ENCODE measurements at places on chromosomes 12 and 14.

GRCh38 chr12:132389526-132390286 is 60.3 kb upstream of the GALNT9 start:
- DNase-seq = no peak

DNA sequence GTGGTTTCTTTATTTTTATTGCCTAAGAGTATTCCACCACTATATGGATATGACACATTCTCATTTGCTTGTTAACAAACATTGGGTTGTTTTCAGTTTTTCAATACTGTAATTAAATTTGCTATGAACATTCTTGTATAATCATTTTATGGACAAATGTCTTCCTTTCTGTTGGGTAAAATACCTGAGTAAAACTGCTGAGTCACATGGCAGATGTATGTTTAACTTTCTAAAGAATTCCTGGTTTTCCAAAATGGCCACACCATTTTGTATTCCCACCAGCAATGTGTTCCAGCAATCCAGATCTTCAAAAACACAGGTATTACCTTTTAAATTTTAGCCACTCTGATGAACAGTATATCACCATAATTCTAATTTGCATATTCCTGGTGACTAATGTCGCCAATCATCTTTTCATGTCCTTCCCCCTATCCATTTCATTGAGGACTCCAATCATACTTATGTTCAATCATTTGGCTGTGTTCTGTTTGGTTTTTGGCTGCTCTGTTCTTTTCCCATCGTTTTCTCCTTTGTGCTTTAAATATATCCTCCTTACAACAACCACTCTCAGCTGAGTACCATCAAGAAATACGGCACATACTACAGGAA is 36.0 kb downstream of the CDK17 start:
- DNase-seq = no peak

GRCh38 chr14:93044121-93044520 is 71.6 kb downstream of the ITPK1 start:
- no peak for DNase-seq

DNA sequence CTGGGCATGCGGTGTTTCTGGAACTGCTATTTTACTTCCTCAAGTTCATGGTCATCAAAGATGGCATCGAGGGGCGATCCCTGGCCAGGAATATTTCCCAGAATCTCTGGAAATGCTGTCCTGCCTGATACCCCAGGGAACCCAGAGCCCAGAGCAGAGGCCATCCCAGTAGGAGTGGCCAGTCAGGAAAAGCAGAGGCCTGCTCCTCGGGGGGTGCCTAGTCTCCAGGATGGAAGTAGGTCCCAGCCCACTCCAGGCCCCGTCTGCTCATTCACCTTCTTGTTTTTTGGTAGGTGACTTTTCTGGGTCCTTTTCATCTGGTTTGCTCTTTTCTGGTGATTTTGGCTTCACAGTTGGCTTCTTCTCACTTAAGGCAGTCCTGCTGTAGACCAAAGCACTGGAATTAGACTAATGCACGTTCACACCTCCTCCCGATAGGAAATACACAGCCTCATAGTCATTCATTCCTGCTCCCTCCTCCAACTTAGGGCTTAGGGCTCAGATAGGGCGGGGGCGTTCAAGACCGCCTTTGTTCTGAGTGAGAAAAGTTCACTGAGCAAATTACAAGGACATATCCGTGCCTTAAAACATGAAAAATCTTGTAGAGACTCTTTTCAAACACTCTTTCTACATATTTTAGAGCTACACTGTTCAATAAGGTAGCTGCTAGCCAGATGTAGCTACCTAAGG is 51.1 kb downstream of the TRAFD1 start:
- DNase-seq = no peak

GRCh38 chr14:99718031-99718810 is 34.1 kb downstream of the CYP46A1 start:
- DNase-seq = no peak

GRCh38 chr14:90373887-90374286 is 22.9 kb upstream of the CALM1 start:
- no peak for DNase-seq

DNA sequence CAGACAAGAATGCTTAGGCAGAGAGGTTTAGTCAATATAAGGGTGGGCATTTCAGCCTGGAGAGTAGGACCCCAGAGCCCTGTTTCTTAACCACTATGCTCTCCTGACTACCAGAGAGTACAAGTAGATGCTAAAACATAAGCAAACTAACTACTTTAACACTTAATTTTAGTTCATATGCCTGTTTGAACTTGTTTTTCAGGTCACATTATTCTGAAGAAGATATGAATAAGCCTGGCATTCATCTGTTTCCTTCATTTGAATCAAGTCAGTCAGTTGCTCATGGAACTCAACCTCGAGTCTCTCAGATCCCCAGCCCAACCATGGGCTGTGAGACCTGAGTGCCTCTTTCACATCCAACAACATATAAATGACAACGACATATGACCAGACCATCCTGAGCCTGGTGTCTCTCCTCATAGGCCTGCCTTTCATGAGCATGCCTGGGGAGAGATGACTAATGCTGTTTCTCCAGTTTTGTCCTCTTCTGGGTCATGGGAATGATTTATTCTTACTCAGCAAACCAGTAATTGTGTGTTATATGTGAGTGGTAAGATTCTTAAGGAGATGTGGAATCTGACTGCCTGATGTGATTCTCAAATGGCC is 251.1 kb upstream of the BTG1 start:
- no peak for DNase-seq

DNA sequence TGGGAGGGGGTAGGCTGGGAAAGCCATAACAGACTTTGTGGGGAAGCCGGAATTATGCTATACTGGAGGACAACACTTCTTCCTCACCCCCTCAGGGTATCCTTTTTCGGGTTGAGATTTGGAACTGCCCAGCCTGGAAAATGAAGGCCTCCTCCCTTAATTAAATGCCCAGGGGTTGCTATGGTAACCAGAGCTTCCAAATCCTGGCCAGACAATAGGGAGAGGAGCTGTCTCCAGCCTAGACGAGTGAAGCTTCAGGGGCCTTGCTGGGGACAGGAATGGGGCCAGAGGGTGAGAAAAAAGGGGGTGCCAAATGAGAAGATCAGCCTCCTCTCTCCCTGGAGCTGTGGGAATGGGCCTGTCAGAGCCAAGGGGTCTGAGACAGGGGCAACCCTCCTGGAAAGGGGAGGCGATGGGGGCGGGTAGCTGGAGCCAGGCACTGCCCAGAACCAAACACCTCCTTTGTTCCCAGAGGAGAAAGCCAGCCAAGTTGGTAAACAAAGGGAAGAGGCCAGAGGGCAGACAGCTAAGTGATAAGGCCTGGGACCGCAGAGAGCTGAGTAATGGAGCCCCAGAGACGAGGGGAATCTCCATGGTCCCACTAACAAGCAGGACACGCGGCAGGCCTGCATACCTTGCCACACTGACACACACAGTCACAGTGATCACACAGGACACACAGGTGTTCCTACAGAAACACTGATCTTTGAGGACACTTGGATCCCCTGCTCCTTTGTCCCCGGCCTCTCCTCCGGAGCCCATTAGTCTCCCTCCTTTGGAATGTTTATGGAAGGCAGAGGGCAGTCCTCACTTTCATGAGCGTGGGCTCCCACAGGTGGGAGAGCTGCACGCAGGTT is 17.9 kb upstream of the RND1 start:
- DNase-seq = no peak

DNA sequence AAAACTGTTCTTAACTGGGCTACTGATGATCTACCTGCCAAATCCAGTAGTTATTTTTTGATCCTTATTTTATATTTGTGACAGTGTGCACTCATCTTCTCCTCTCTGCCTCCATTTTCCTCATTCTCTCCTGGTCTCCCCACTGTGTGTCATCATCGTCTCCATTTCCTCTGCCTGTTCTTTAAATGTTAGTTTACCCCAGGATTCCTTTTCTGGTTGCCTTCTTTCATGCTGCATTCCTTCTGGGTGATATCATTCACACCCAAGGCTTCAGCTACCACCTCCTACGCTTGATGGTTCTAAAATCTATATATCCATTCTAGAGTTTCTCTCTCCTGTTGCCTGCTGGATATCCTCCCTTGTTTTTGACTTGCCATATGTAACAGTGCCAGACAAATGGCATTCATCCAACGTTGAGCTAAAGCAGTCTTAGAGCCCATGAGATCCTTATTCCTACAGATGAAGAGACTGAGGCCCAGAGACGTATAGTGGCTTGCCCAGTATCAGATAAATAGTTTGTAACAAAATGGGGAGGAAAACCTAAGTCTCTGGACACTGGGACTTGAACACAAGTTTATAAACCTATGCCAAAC is 109.5 kb downstream of the DIP2B start:
- DNase-seq = no peak

- DNase-seq = no peak
Measured at GRCh38 chr12:13371797-13372196, 175.3 kb downstream of the EMP1 start.

DNA sequence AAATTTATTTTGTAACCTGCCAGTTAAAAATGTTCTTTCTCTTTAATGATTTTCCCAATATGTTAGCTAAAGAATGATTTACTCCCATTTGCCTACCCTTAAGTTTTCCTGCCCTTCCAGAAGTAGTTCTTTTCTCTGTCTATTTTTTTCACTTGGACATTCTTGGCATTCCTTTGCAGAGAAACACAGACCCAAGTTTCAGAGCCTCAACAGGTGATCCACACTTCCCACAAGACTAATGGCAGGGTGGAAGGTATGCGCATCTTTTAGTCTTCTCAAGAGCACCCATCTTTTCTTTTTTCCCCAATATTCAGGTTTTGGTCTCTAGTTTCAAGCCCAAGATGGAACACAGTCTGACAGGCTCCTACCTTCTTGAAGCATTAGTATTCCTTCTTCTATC is 420.7 kb downstream of the ADAMTS20 start:
- no peak for DNase-seq

GRCh38 chr12:57521525-57522010 is 1.1 kb upstream of the MBD6 start:
- peak; percentile 33 for DNase-seq

DNA sequence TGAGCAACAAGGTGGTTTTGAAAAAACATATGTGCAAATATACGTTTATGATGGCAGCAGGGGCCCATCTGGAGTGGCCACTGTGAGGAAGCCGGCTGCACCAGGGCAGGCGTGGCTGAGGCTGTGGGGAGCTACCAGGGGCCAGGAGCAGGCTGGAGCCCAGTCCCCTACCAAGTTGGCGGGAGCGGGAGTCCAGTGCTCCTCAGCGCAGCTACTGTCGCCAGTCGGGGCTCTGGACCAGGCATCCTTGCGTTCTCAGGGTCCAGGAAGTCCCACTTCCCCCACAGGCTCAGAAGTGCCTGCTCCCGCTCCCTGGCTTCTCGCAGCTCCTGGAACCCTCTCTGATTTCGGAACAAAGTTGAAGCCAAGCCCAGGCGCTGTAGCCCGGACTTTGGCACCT is 1377.5 kb upstream of the FLRT2 start:
- no peak for DNase-seq

- no peak for DNase-seq
Measured at GRCh38 chr14:75877292-75877691, 104.5 kb downstream of the TGFB3 start.

GRCh38 chr12:75479963-75480461 is 543 bp upstream of the GLIPR1 start:
- DNase-seq = no peak

DNA sequence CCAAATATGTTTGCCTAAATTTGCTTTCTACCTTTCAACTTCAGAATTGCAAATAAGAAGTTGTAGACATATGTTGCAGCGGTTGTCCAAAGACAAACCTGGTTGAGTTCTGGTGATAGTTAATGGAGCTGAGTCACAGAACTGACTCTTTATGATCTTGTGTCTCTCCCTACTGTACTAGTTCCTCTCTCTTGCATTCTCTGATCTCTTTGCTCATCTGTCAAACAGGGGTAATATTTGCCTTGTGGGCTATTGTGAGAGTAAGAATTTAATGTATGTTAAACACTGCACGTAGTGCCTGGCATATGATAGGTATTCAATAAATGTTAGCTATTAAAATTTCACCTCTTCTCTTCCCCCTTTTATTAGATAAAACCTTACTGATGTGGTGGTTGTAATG is 283.5 kb upstream of the RGS6 start:
- DNase-seq = no peak

- DNase-seq = no peak
Measured at GRCh38 chr12:83690465-83690864, 1003.8 kb downstream of the TMTC2 start.

- no peak for DNase-seq
Measured at GRCh38 chr14:21322716-21323115, 42.8 kb downstream of the RPGRIP1 start.

- no peak for DNase-seq
Measured at GRCh38 chr12:65962921-65963861, 138.9 kb downstream of the HMGA2 start.

DNA sequence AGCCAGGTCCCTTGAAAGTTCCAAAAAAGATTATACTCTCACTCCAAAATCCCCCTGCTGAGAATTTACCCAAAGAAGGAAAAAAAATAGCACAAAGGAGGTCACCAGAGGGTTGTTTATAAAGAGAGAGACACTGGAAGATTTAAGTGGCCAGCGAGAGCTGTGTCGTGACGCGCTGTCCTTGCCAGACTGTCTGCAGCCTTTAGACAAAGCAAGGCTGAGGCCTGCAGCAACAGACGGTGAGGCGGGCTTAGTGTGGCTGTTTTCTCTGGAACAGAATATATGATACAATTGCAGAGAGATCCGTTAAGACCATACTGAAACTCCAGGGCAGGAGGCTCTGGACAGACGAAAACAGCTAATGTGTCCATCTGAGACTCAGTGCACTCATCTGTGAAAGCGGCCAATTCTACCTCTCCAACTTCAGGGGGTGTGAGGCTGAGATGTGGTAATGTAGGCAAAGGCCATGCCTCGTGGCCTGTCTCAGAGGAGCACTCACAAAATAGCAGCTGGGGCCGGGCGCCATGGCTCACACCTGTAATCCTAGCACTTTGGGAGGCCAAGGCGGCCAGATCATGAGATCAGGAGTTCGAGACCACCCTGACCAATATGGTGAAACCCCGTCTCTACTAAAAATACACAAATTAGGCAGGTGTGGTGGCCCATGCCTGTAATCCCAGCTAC is 36.2 kb downstream of the ANAPC7 start:
- DNase-seq = no peak

DNA sequence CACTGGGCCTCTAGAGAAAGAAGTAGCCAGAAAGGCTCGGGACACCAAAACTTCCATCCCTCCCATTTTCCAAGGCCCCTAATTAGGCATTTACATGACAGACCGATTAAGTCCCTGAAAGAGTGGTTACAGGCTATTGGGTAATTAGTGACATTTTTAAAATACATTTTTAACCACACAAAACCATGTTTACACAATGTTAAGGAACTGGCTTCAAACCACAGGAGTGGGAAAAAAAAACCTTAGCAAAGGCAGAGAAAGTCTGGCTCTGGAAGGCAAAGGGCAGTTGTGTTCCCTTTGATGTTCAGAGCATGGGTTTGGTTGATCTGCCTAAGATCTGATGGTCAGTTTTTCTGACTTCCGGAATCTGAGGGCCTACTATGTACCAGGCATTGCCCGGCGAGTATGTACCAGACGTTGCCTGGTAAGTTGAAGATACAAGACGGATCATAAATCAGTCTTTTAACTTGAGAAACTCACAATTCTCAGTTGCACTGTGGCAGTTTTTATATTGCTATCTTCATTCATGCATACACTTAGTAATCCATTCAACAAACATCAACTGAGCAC is 576.5 kb downstream of the MED13L start:
- no peak for DNase-seq

GRCh38 chr12:90299121-90299520 is 590.5 kb upstream of the ATP2B1 start:
- DNase-seq = no peak
